Naive thymus-derived CD8-positive, alpha-beta T cell (primary cell): ENCODE measurements at places on chromosomes 6 and 20. TPM values are rescaled to one million over a fixed set of nuclear protein-coding genes. Genes with fewer than 3 reads are reported as not detected.

DNA sequence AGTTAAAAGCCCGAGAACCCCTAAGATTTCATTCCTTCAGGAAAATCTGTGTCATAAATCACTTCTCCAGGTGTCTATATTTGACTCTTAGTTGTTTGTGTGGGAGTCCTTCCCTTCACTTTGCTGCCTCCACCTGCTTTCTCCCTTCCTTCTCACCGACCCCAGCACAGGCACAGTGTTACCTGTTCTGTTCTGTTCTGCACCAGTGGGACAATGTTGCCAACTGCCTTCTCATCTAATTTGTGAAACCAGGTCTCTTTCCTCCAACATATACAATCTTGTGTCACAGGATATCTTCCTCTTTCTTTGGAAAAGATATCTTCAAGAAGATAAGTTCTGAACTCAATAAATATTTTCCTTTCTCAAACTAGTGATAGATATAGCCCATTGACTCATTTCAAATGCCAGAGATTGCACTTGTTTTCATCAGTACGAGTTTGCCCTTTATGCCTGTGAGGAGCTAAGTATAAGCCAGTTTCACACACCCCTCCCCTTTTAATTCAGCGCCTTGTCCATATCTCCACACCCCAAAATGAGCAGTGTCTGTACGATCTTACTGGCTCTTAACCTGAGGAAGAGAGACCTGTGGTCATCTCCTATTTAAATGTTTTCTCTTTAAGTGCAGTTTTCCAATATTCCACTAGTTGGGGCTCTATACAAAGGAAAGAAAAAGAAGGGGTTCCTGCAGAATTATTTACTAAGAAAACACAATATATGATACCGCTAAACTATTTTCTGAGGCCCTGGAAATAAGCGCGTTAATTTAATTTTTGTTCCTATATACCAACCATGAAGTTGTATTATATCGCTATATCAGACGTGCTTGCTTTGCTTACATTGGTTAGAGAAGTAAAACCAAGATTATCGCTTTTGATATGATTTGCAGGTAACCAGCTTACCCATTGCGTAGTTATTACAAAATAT, 81.6 kb upstream of the PREP start:
- peaks cover 2% of the 10 kb centered on the region for H3K4me1 ChIP-seq
- H3K36me3 ChIP-seq = no peaks in the 10 kb centered on the region
- DNase-seq = no peak
- peaks cover 4% of the 10 kb centered on the region for H3K27me3 ChIP-seq
- no peak overlapping the region for H3K4me3 ChIP-seq

DNA sequence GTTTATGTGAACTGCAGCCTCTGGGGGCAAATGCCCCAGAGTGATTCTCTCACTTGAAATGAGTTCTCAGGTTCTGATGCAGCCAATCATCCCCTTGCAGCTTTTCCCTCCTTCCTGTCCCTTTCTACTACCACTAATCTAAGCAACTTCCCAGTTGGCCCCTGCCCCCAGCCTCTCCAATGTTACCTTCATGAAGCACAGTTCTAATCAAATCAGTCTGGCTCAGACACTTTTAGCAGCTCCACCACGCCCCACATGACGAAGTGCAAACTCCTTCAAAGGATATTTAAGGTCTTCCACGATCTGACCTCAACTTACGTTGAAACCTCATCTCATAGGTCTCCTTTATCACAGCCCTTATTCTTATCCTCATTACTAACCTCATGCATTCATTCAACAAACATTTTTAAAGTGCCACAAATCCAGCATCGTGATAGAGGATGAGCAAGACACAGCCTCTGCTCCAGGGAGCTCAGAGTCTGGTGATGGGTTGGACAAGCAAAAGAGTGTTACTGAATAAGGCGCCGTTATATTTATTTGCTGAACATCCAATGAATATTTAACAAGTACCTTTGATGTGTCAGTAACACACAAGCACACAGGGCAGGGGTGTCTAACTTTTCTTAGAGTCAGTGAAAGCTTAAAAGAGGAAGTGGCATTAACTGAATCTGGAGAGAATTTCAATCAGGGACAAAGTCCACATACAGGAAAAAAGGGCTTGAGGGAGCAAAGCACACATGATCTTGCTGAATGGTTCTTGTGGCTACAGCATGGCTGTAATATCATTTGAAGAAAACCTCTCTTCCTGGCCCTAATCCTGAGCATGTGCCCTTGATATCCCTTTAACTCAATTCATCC, 20.4 kb upstream of the DTNBP1 start:
- peaks cover 2% of the 10 kb centered on the region for H3K4me1 ChIP-seq
- no peak overlapping the region for H3K4me3 ChIP-seq

- DNase-seq = no peak
- no peaks in the 10 kb centered on the region for H3K36me3 ChIP-seq
- H3K27ac ChIP-seq = no peak overlapping the region
- H3K4me1 ChIP-seq = no peaks in the 10 kb centered on the region
Observed at GRCh38 chr6:153994004-153994403, 45.0 kb upstream of the OPRM1 start.

DNA sequence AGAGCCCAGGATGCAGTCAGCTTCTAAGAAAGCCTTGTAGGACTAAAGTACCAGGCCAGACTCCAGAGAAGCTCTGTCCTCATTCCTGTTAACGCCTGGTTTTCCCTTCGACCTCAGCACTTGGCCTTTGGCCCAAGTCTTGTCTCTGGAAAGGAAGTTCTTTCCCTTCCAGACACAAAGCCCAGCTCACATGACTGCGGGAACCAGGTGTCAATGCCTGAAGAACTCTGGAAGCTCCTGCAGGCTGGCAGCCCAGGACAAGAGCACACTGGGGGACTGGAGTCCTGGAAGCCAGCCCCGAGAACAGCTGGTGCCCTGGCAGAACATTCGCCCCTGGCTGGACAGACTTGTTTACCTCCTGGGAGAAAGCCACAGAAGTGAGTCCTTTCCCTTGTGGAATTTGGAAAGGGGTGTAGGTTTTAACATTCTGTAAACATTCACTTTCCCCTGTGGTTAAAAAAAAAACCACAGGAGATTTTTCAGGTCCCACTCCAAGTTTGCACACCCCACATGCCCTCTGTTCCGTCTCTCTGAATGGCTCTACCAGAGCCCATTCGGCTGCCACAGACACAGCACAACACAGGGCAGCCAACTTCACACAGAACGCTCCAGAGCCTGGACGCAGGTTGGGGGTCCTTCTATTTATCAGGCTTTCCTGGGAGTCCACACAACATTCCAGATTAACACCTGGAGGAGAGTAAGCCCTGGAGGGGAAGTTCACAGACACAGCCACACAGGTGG, 18.1 kb downstream of the ACSS1 start:
- peaks cover 84% of the 10 kb centered on the region for H3K4me1 ChIP-seq
- no peaks in the 10 kb centered on the region for H3K36me3 ChIP-seq
- peak; percentile 50 for DNase-seq
- H3K4me3 ChIP-seq = no peak overlapping the region
- peak overlapping the region; percentile 79 for H3K27ac ChIP-seq

The TNFRSF6B gene
- 0.22 TPM for polyA plus RNA-seq

The NHLRC1 gene
- polyA plus RNA-seq = 0.80 TPM

- H3K27ac ChIP-seq = no peak overlapping the region
- no peaks in the 10 kb centered on the region for H3K36me3 ChIP-seq
- peaks cover 47% of the 10 kb centered on the region for H3K27me3 ChIP-seq
- H3K4me3 ChIP-seq = no peak overlapping the region
- DNase-seq = no peak
Observed at GRCh38 chr20:3235666-3236324, 3.2 kb downstream of the SLC4A11 start.

DNA sequence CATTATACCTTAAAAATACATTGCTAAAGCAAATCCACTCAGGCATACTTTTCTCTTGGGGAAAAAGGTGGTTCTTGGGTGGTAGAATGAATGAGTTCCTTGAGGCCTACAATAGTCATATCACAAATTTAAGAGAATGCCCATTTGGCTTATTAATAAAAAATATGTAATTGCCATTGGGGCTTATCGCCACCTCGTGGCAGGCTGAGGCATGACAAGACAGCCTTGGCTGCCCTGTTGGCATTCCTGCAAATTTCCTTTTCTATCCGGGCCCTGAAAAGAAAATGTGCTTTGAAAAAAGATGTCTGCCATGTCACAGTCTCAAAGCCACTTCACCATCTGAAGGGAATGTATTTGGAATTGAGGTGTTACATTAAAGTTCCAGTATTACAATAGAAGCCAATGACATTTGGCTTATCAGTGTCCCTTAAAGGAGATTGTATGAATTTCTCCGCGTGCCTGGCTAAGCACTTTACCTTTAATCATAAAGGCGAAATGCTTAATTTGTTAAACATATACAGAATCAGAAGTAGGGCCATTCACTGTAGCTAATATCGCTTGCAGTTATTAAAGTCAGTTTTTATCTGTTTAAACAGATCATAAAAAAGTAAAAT, 188.3 kb upstream of the ZFP64 start:
- peaks cover 33% of the 10 kb centered on the region for H3K4me1 ChIP-seq
- no peak for DNase-seq
- no peaks in the 10 kb centered on the region for H3K36me3 ChIP-seq
- no peak overlapping the region for H3K4me3 ChIP-seq
- H3K27ac ChIP-seq = peak overlapping the region; percentile 31

The TUBB2B gene
- 0.20 TPM for polyA plus RNA-seq

DNA sequence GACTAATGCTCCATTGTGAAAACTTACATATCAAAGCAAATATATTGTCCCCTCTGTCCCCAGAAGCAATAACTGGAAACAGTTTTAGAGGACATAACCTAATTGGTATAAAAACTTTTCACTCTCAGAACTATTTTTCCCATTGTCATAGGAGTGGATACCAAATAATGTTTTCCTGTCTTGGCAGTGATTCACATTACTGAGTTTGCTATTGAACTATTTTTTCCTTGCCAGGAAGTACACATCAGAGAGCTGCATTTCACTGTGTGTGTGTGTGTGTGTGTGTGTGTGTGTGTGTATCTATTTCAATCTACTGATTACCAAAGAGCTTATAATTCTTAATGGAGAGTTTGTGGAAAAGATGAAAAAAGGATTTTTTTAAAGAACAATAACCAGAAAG, 45.4 kb downstream of the AKAP12 start:
- peaks cover 5% of the 10 kb centered on the region for H3K36me3 ChIP-seq
- H3K27me3 ChIP-seq = peaks cover 6% of the 10 kb centered on the region
- peaks cover 28% of the 10 kb centered on the region for H3K4me1 ChIP-seq
- DNase-seq = no peak

DNA sequence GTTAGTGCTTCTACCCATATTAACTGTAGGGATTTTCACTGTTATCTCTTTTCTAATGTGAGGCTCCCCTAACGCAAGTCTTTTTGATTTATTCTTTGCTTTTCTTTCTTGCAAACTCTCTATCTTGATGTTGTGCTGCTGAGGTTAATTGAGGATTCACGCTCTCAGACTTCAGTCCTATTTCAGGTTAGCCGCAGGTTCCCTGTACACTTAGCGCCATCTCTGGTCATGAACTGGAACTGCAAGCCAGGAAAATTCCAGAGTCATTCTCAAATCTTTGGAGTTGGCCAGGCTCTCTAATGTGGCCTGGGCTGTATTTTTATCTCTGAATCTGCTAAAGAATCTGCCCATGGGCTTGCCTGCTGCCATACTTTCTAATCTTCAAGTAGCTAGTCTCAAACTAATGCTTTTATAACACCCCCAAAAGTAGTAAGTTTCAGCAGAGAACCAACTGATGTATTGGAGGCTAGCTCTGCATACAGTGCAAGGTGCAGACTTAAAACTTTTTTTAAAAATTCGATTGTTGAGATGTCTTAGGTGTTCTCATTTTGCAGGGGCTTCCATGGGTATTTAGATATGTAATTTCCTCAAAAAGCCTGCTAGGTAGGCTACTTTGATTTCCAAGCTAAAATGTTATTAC, 91.1 kb upstream of the OPRM1 start:
- no peak overlapping the region for H3K27ac ChIP-seq
- no peaks in the 10 kb centered on the region for H3K36me3 ChIP-seq
- H3K4me3 ChIP-seq = no peak overlapping the region
- peaks cover 9% of the 10 kb centered on the region for H3K27me3 ChIP-seq

DNA sequence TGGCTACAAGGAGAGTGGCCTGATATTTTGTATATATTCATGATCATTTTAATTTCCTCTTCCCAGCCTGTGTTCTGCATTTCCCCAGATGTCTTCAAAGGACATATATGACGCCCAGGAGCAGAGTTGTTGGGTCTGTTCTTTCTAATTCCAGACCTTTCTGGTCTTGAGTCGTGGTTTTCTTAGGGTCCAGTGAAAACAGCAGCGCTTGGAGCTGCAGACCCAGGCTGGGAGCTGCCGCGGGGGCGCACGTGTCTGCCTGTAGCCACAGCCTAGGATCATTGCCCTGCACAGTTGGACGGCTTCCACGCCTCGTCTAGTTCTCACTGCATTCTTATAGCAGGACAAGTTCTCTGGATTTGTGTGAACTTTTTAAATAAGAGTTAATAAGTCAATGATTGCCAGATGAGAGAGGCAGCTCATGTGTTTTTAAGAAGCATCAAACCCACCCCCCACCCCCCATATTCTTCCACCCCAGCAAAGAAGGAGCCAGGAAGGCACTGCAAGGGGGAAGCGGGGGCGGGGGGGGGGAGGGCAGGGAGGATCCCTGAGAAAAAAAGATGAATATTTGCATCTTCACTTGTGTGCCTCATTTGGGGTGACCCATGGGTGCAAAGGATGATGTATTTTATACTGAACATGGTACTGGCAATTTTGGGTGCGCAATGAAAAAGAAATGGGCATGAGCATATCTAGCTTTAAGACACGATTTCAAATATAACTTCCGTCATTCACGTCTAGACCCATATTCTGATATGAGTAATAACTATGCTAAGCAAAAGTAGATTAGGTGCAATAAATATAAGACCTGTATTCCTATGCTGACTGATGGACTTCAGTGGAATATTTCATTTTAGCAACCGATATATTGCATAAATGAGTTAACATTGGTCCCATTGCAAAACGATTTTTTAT, 160.0 kb downstream of the TBXT start:
- H3K4me1 ChIP-seq = peaks cover 7% of the 10 kb centered on the region
- no peaks in the 10 kb centered on the region for H3K36me3 ChIP-seq
- no peak overlapping the region for H3K4me3 ChIP-seq
- DNase-seq = no peak
- peaks cover 46% of the 10 kb centered on the region for H3K27me3 ChIP-seq

GRCh38 chr20:38109591-38110524, 55.2 kb downstream of the TGM2 start:
- H3K27ac ChIP-seq = no peak overlapping the region
- no peaks in the 10 kb centered on the region for H3K36me3 ChIP-seq
- no peak overlapping the region for H3K4me3 ChIP-seq
- peaks cover 4% of the 10 kb centered on the region for H3K27me3 ChIP-seq

The PRPH2 gene
- not detected for polyA plus RNA-seq

The DAAM2 gene
- polyA plus RNA-seq = not detected

GRCh38 chr6:27838945-27839625, 73.1 kb downstream of the OR2B2 start:
- no peak overlapping the region for H3K27ac ChIP-seq
- no peak for DNase-seq
- H3K4me3 ChIP-seq = no peak overlapping the region

GRCh38 chr6:75349262-75349984, 64.8 kb upstream of the TMEM30A start:
- H3K36me3 ChIP-seq = no peaks in the 10 kb centered on the region
- H3K4me3 ChIP-seq = no peak overlapping the region
- DNase-seq = no peak
- H3K27ac ChIP-seq = no peak overlapping the region

- no peak overlapping the region for H3K27ac ChIP-seq
- no peaks in the 10 kb centered on the region for H3K27me3 ChIP-seq
- peaks cover 16% of the 10 kb centered on the region for H3K4me1 ChIP-seq
- H3K4me3 ChIP-seq = no peak overlapping the region
Observed at GRCh38 chr20:62499758-62500236, 24.0 kb upstream of the GATA5 start.

- H3K36me3 ChIP-seq = peaks cover 42% of the 10 kb centered on the region
- H3K27me3 ChIP-seq = no peaks in the 10 kb centered on the region
- no peak overlapping the region for H3K4me3 ChIP-seq
- H3K27ac ChIP-seq = no peak overlapping the region
- peaks cover 36% of the 10 kb centered on the region for H3K4me1 ChIP-seq
Observed at GRCh38 chr6:18412644-18413043, 25.5 kb downstream of the RNF144B start.
